ENCODE measurements at places on chromosomes 2 and 18. TPM values are rescaled to one million over a fixed set of nuclear protein-coding genes. Genes with fewer than 3 reads are reported as not detected.
A peak's percentile ranks its signal among the peaks of the same experiment; 100 is the strongest.

CHRND gene
- total RNA-seq, result not detected

GRCh38 chr2:10448576-10449485, 704 bp upstream of the ODC1 start:
- H3K27me3 ChIP-seq, result peaks cover 25% of the 10 kb centered on the region
- DNase-seq, result peak; percentile 91
- H3K27ac ChIP-seq, result no peak overlapping the region
- H3K4me1 ChIP-seq, result peaks cover 5% of the 10 kb centered on the region

DNA sequence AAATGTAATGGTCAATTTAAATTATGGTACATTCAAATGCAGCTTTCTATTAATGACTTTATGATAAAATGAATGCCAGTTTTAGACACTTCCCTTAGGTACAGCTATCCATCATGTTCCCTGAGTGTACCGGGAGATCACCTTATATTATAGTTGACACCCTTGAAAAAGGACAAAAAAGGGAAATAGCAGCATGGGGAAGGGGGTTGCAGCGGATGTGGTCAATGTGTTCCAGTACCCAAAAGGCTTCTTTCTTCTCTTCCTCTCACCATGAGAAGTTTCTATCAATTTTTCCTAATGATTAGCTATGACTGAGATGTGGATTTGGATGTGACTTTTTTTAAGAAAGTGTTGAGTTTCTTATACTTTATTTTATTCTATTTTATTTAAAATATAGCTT, 154.4 kb downstream of the CCDC85A start:
- H3K4me3 ChIP-seq, result no peak overlapping the region
- peaks cover 61% of the 10 kb centered on the region for H3K4me1 ChIP-seq
- H3K27ac ChIP-seq, result no peak overlapping the region

PKDCC gene
- total RNA-seq, result 32.8 TPM

RAB6C gene
- not detected for total RNA-seq

DNA sequence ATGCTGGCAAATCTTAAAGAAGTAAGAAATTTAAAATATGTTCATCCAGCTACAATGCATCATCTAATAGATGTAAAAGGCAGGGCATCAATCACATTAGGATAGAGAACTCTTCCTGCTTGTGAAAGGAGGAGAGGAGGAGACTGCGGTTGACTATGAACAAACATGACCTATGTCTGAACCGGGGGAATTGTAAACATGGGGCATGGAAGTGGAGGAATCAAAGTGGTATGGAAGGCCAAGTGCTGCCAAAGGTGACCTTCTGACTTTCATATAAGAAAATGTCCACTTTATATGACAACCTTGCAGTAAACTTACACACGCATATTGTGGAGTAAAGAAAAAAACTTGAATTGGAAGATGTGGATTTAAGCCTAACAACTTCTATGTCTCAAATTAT, 20.0 kb upstream of the SLC8A1 start:
- H3K27me3 ChIP-seq, result no peaks in the 10 kb centered on the region
- H3K4me1 ChIP-seq, result no peaks in the 10 kb centered on the region
- no peaks in the 10 kb centered on the region for H3K36me3 ChIP-seq
- no peak for DNase-seq

- peaks cover 7% of the 10 kb centered on the region for H3K36me3 ChIP-seq
- no peaks in the 10 kb centered on the region for H3K4me1 ChIP-seq
- no peak for DNase-seq
- no peak overlapping the region for H3K27ac ChIP-seq
- no peaks in the 10 kb centered on the region for H3K27me3 ChIP-seq
- H3K4me3 ChIP-seq, result no peak overlapping the region
Measured at GRCh38 chr2:110785439-110785838, 53.1 kb downstream of the ACOXL start.

DNA sequence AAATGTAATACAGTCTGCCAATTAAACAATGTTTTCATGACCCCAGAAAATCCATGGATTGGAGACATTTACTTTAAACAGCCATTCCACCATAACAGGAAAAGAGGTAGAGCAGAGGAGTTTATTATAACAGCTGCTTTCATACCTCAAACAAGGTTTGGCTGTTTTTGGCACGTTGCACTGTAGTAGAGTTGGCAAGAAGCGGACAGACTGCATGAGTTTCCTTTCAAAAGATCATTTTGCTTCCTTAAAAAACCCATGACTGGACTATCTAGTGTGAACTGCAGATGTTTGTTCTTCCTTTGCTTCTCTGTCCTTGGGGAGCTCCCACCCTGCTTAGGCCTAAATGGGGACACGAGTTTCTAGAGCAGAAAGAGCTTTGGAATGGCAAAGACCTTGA, 108.5 kb upstream of the THOC1 start:
- H3K27ac ChIP-seq, result no peak overlapping the region
- H3K36me3 ChIP-seq, result no peaks in the 10 kb centered on the region
- no peak overlapping the region for H3K4me3 ChIP-seq
- H3K4me1 ChIP-seq, result no peaks in the 10 kb centered on the region
- no peaks in the 10 kb centered on the region for H3K27me3 ChIP-seq

DNA sequence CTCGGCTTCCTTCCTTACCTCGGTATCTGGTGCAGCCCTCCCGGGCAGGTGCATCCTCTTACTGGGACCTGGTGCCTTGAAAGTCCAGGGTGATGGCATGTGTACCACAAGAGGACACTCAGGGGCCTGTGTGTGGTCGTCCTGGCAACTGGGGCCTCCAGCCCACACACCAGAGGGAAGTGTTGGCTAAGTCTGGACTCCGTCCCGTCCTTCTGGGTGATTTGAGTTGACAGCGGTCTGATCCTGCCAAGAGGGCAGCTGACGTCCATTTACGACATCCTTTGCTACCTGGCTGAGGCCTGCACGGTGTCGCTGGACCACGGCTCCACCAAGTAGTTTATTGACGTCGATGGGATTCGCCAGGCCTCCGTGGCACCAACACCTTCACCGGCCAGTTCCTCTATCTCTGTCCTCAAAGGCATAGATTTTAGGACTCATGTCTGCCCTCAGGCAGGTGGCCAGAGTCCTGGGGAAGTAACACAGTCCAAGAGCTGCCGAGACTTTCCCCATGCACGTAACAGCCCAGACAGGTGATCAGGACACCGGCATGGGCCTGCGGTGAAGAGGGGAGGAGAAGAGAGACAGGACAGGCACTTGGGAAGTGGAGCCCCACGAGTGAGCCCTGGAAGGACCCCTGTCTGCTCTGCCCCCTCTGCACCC, 186.0 kb upstream of the HDAC4 start:
- no peaks in the 10 kb centered on the region for H3K36me3 ChIP-seq
- peaks cover 11% of the 10 kb centered on the region for H3K4me1 ChIP-seq
- no peak overlapping the region for H3K4me3 ChIP-seq
- H3K27ac ChIP-seq, result no peak overlapping the region

DNA sequence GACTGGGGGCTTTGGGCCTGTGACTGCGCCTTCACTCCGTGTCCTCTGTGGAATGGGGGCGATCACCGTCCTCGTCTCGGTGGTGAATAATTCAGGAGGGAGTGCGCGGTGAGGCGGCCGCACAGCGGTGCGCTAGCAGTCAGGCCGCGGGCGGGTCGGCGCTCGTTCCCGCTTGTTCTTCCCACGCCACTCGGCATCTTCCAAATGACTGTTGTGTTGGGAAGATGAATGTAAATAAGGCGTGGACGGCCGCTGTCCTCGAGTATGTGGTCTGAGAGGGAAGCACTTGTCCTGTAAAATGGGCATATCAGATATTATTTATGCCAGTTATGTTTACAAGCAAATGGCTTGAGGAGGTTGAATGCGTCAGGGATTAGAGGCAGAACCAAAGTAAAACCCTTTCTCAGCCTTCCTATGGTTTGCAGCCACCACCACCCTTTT, 608 bp upstream of the VPS4B start:
- peaks cover 10% of the 10 kb centered on the region for H3K36me3 ChIP-seq
- H3K27ac ChIP-seq, result peak overlapping the region; percentile 97
- peaks cover 6% of the 10 kb centered on the region for H3K4me1 ChIP-seq
- DNase-seq, result no peak
- no peaks in the 10 kb centered on the region for H3K27me3 ChIP-seq

DNA sequence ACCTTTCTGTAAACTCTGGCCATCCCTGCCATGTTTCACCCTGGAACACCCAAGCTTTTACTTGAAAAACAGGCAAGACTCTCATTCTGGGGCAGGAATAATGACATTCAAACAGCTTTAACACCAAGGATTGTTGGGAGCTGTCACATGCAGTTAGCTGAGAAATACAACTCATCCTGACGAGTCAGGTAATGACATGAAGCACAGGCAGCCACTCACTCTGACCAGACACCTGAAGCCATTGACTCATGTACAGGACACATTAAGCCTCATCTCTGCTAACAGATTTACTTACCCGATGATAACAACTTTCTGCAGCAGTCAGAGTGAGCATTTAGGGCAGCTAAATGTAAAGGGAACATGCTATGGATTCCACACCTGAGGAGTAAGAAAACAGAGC, 163.1 kb upstream of the PGAP1 start:
- no peaks in the 10 kb centered on the region for H3K4me1 ChIP-seq
- H3K36me3 ChIP-seq, result no peaks in the 10 kb centered on the region
- no peak overlapping the region for H3K27ac ChIP-seq
- no peak for DNase-seq
- H3K4me3 ChIP-seq, result no peak overlapping the region
- H3K27me3 ChIP-seq, result no peaks in the 10 kb centered on the region

DNA sequence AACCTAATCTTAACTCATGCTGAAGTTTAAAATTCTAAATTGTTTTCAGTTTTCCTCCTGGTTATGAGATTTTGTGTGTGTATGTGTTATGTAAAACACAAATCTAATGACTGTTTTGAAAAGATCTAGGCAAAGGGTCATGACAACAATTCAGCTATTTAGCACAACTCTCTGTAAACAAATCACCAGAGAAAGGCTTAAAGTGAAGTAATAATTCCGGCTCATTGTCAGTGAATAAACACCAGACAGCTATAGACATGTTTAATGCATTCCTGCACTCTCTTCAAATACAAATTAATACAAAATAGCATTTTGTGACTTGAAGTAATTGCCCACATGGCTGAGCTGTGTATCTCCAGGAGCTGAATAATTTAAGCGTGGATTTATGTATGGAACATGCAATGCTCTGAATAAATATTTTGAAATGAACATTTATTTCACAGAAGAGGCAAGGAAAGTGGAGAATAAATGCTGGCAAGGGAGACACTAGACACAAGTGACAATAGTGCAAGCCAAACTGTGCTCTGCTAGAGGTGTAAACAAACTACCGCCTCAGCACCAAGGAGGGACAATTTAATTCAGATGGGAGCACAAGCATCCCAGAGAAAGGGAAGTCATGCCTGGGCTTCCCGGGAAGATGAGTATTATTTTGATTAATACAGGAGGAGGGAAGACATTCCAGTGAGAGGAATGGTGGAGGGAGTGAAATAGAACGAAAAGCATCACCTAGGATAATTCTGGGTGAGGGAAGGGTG, 133.6 kb upstream of the XPO1 start:
- H3K36me3 ChIP-seq, result 0 out of 2 replicates have a peak, but pooled peaks cover 8% of the 10 kb centered on the region
- no peak for DNase-seq
- H3K27ac ChIP-seq, result no peak overlapping the region
- peaks cover 16% of the 10 kb centered on the region for H3K4me1 ChIP-seq
- H3K4me3 ChIP-seq, result no peak overlapping the region

GRCh38 chr18:78603102-78603983, 376.3 kb upstream of the SALL3 start:
- H3K27me3 ChIP-seq, result no peaks in the 10 kb centered on the region
- no peaks in the 10 kb centered on the region for H3K4me1 ChIP-seq
- no peak overlapping the region for H3K4me3 ChIP-seq
- no peaks in the 10 kb centered on the region for H3K36me3 ChIP-seq

- no peaks in the 10 kb centered on the region for H3K27me3 ChIP-seq
- no peak overlapping the region for H3K27ac ChIP-seq
- H3K4me1 ChIP-seq, result no peaks in the 10 kb centered on the region
- H3K36me3 ChIP-seq, result no peaks in the 10 kb centered on the region
Measured at GRCh38 chr2:235343156-235343774, 150.6 kb upstream of the AGAP1 start.

DNA sequence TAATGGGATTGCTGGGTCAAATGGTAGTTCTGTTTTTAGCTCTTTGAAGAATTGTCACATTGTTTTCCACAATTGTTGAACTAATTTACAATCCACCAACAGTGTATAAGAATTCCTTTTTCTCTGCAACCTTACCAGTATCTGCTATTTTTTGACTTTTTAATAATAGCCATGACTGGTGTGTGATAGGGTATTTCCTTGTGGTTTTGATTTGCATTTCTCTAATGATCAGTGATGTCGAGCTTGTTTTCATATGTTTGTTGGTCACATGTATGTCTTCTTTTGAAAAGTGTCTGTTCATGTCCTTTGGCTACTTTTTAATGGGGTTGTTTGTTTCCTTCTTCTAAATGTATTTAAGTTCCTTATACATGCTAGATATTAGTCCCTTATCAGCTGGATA, 322.3 kb downstream of the CDH2 start:
- H3K27ac ChIP-seq, result no peak overlapping the region
- no peaks in the 10 kb centered on the region for H3K36me3 ChIP-seq
- no peak for DNase-seq
- no peaks in the 10 kb centered on the region for H3K4me1 ChIP-seq
- no peak overlapping the region for H3K4me3 ChIP-seq
- H3K27me3 ChIP-seq, result no peaks in the 10 kb centered on the region

- no peak for DNase-seq
- no peaks in the 10 kb centered on the region for H3K27me3 ChIP-seq
- H3K36me3 ChIP-seq, result no peaks in the 10 kb centered on the region
- no peak overlapping the region for H3K27ac ChIP-seq
- peaks cover 12% of the 10 kb centered on the region for H3K4me1 ChIP-seq
- H3K4me3 ChIP-seq, result no peak overlapping the region
Measured at GRCh38 chr2:60091266-60091665, 462.2 kb downstream of the BCL11A start.

DNA sequence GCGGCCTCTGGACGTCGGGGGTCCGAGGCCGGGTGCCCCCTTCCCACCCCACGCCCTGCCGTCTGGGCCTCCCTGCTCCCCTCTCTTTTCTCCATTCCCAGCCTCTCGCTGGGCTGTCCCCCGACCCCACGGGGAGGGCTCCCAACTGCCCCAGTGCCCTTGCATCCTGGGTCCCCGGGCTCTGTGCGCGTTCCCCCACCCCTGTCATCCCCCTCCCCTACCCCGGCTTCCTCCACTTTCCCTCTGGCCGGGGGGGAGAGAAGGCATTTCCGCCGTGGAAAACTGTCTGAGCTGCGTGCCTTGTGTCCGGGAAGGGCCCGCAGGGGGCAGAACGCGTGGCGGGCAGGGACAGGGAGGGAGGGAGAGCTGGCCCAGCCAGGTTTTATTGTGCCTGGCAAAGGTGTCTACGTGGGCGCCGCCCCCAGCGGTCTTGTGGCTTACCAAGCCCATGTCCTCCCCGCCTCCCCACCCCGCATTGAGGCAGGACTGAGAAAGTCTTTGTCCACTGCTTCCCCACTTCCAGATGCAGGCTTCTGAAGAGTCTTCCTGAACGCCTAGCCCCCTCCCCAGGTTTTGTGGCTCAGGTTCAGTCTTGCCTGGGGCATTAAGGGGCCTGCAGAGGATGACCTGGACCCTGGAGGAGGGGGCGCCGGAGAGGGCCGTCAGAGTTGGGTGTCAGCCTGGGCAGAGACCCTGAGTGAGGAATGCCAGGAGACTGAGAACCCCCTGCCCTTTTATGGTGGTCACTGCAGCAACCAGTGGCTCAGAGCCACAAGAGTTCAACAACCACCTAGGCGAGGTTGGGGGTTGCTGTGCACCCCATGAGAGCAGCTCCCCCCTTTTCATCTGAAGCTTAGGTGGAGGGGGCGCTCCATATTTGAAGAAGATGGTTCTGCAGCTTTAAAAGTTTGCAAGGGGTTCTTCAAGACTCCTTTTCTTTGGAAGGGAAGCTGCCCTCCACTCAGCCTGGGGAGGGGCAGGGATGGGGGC, 1.3 kb downstream of the ITM2C start:
- no peaks in the 10 kb centered on the region for H3K27me3 ChIP-seq
- peak; percentile 55 for DNase-seq
- H3K4me1 ChIP-seq, result peaks cover 65% of the 10 kb centered on the region

- no peak for DNase-seq
- H3K27me3 ChIP-seq, result no peaks in the 10 kb centered on the region
- no peak overlapping the region for H3K27ac ChIP-seq
- no peaks in the 10 kb centered on the region for H3K36me3 ChIP-seq
- no peak overlapping the region for H3K4me3 ChIP-seq
Measured at GRCh38 chr2:21860907-21861306, 737.1 kb downstream of the TDRD15 start.

All from GM23338 (cell line).